ENCODE measurements at places on chromosomes 4 and X. TPM values are rescaled to one million over a fixed set of nuclear protein-coding genes. Genes with fewer than 3 reads are reported as not detected.

The IDUA gene
- polyA plus RNA-seq, result 8.5 TPM

The CLNK gene
- polyA plus RNA-seq, result not detected

The ENAM gene
- 2.6 TPM for polyA plus RNA-seq

GRCh38 chr4:10783351-10783750, 98.8 kb upstream of the CLNK start:
- DNase-seq, result no peak

DNA sequence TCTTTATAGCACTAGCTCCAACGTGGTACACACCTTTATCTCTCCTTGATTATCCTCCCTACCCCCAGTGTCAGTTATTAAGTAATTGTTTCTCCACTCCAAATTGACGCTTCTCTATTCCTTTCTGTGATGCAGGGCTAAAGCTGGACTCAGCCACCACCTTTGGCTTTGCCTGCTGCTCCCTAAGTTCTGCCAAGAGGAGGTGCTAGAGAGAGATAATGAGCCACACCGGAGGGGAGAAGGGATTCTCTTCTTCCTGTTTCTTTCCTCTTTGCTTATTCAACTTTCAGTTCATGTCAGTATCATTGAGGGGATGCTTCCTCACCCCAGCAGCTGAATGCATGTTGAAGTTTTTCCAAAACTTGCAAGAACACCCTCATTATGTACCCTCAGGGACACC, 176.5 kb downstream of the GBA3 start:
- no peak for DNase-seq

Data from right cardiac atrium (tissue), 5 donors.